ENCODE measurements at places on chromosomes 3 and 15.

GRCh38 chr3:175257123-175257522 is 398.0 kb downstream of the NAALADL2 start:
- DNase-seq, result no peak

- no peak for DNase-seq
Measured at GRCh38 chr3:196143708-196144382, 62.0 kb upstream of the TFRC start.

GRCh38 chr15:80199366-80199765 is 46.6 kb downstream of the FAH start:
- DNase-seq, result no peak

- no peak for DNase-seq
Measured at GRCh38 chr15:24318981-24319380, 356.6 kb upstream of the NPAP1 start.

GRCh38 chr3:157375342-157375986 is 61.2 kb upstream of the PTX3 start:
- no peak for DNase-seq

- no peak for DNase-seq
Measured at GRCh38 chr3:194773216-194773615, 87.5 kb downstream of the FAM43A start.

GRCh38 chr15:48925714-48926223 is 38.0 kb downstream of the SHC4 start:
- no peak for DNase-seq

- DNase-seq, result peak; percentile 25
Measured at GRCh38 chr3:47577583-47578118, 1.0 kb downstream of the CSPG5 start.

GRCh38 chr15:62141643-62142588 is 23.2 kb downstream of the C2CD4B start:
- DNase-seq, result no peak

- no peak for DNase-seq
Measured at GRCh38 chr3:126969586-126969985, 13.3 kb upstream of the PLXNA1 start.

GRCh38 chr15:101451266-101451799 is 38.2 kb downstream of the PCSK6 start:
- no peak for DNase-seq

GRCh38 chr3:25166016-25166415 is 262.0 kb upstream of the RARB start:
- DNase-seq, result no peak
